ENCODE measurements at places on chromosomes 1 and 21.
A peak's percentile ranks its signal among the peaks of the same experiment; 100 is the strongest.

DNA sequence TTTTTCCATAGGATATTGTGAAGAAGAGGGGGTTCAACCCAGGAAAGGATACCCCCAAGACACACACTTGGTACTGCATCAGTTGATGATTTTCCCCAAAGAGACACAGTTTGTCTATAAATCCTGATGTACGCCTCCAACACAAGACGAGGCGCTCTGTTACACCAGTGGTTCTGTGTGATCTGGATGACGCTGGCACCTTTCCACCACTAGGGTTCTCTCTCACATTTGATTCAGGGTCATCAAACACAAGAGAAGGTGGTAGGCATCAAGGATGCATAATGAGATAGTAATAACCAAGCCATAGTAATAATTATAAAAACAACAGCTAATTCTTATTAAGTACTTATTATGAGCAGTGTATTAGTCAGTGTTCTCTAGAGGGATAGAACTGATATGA, 508.8 kb upstream of the ZP4 start:
- DNase-seq: no peak

- DNase-seq: no peak
Observed at GRCh38 chr1:100530880-100531487, 7.0 kb upstream of the GPR88 start.

GRCh38 chr1:50333595-50333974, 89.7 kb downstream of the DMRTA2 start:
- peak; percentile 17 for DNase-seq

DNA sequence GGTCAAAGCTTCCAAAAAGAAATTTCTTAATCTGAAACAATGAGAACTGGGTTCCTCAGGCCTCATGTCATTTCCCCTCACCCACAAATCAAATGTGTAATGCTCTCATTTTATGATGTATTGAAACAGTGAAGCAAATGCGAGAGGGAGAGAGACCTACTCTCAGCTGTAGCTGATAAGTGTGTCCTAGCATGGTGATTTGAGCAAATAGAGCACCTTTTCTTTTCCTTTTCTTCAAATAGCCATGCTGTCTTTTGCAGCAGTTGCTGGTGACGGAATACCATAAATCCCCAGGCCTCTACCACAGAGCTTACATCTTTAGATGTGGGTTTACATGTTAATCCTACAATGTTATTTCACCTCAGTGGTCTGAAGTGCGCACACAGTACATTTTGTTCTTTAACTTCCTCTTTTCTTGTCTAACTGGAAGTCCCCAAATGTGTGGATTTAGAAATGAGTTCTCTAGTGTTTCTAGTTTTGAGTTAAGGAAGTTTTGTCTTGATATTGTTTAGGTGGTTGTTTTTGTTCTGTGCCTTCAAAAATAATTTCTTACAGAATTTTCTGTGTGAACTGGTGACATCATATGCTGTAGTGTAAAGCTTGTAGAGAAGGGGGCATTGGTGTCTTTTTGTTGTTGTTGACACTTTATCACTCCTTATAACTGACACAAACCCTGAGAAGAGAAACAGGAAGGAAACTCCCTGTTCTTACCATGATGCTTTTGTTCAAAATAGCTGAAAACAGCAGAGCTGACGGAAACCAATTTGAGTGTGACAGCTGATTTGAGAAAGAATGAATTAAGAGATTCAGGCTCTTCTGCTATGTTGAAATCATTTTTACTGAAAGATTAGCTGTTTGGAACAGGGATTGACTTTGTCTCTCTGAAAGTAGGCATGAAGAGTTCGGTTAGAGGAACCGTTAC, 12.2 kb downstream of the SMAP2 start:
- DNase-seq: no peak

- DNase-seq: no peak
Observed at GRCh38 chr1:184158896-184159681, 107.6 kb downstream of the TSEN15 start.

- DNase-seq: no peak
Observed at GRCh38 chr1:39076127-39076798, 50.1 kb downstream of the NDUFS5 start.

GRCh38 chr1:47942240-47942629, 55.0 kb downstream of the TRABD2B start:
- DNase-seq: no peak

GRCh38 chr1:109659997-109660690, 4.2 kb downstream of the GSTM4 start:
- no peak for DNase-seq

DNA sequence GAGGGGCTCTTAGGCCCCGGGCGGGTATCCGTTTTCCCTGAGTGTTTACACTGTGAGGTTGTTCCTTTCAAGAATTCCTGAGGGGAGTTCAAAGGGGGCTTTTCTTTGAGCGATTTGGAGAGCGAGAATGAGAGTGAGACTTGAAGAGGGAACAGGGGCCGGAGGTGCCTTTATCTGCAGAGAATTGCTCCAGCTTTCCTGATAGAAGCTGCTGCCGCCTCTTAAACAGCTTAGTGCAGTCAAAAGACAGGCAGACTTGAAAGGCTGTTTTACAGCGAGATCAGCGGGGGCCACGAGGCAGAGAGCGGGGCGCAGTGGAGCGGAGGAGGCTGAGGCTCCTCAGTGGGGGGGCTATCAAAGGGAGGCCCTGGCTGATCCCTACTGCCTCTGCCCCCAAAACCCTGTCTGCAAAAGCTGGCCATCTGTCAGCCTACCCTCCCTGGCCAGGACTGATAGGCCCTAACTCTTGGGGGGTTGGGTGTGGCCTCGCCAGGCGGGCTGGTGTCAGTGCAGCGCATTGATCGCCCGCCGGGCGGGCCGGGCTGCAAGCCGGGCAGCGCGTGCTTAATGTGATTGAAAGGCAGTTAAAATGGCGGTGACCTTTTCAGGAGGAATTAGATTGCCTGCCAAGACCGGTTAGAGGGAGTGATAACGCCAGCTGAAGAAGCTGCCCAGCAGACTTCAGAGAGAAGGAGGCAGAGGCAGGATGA, 36.4 kb downstream of the TMEM53 start:
- DNase-seq: no peak

GRCh38 chr1:8136766-8137165, 110.7 kb upstream of the ERRFI1 start:
- no peak for DNase-seq

DNA sequence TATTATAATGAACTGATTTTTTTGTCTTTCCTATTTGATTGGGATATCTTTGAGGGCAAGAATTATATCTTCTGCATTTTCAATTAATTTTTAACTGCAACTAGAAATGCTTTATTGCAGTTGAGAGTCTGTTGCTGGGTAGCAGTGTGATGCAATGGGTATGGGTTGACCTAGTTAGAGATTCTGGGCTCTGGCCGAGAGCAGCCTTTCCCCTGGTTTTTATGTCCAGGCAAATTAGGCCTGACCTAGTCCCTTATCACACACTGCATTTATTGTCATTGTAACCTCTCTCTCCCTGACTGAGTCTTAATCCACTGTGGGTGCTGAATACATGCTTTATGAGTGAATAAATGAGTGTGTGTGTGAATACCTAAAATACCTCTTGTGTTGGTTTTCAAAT, 206.4 kb upstream of the PTGFR start:
- no peak for DNase-seq

DNA sequence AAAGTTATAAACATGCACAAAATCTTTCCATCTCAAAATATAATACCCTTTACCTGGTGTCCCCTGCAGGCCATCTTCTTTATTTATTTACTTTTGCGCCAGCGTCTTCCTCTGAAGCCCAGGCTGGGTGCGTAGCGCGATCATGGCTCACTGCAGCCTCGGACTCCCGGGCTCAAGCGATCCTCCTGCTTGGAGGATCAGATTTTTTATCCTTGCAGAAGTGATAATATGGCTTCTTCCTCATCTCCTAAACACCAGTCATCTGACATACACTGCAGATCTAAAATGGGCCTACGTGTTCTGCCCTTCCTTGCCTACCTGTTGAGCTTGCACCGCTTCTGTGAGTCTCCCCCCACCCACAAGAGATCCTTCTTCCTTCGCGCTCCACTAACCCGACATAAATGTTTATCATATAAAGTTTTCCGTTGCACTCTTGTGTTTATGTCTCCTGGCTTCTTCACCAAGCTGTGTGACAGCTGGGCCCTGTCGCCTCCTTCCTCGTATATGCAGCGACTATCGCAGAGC, 506 bp upstream of the SRP9 start:
- no peak for DNase-seq

DNA sequence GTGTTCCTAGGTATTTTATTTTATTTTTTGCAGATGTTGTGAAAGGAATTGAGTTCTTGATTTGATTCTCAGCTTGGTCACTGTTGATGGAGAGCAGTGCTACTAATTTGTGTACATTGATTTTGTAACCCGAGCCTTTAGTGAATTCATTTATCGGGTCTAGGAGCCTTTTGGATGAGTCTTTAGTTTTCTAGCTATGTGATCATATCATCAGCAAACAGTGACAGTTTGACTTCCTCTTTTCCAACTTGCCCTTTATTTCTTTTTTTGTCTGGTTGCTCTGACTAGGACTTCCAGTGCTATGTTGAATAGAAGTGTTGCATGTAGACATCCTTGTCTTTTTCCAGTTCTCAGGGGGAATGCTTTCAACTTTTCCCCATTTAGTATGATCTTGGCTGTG, 138.9 kb downstream of the LHX8 start:
- DNase-seq: no peak

Data from activated gamma-delta T cell (primary cell).